Stimulated activated CD4-positive, alpha-beta T cell treated with anti-CD3 and anti-CD28 coated beads, Interleukin-15, amount 100 ng/mL, for 1 hour (primary cell): ENCODE measurements at places on chromosomes 3 and 15.

DNA sequence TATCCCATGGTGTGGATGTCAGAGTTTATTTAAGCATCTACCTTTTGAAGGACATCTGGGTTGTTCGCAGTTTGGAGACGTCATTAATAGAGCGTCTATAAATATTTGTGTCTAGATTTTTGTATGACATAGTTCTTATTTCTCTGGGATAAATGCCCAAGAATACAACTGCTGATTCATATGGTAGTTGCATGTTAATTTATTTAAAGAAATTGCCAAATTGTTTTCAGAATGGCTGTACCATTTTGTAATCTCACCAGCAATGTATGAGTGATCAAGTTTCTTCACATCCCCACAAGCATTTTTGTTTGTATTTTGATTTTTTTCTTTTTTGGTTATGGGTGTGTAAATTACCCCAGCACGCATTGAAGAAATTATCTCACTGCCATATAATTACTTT, 656.9 kb downstream of the NTRK3 start:
- DNase-seq, result no peak

DNA sequence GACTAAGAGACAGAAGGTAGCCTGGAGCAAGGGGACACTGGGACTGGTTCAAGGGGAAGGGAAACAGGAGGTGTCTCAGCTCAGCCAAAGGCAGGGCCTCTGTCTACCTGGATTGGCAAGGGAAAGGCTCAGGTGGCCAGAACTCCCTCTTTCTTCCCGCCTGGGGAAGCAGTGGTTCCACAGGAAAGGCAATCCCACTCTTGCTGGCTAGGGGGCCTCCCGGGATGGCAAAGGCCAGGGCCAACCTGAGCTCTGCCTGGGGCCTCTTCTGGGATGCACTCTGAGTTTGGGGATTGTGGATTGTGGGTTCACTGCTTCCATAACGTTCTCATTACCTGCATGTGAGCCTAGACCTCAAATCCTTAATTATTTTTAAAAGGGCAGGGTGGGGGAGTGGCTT, 13.0 kb upstream of the PARP6 start:
- DNase-seq, result no peak

DNA sequence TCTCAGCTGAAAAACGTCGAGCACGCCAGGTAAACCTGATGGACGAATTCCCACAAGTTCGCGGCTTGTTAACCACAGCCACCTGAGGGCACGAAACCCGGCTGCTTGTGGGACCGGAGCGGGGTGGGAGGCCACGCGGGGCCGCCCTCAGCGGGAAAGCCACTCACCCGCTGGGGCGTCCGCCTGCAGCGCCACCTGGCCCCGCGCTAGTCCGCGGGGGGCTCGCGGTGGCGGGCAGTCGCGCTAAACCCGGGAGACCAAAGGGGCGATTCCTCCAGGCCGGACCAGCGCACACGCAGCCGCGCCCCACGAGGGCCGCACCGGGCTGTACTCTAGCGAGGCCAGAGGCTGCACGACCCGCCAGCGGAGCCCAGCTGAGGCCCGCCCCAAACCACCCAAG, 15.7 kb upstream of the CFAP161 start:
- DNase-seq, result no peak

- no peak for DNase-seq
Observed at GRCh38 chr3:66390013-66390412, 110.8 kb downstream of the LRIG1 start.

- no peak for DNase-seq
Observed at GRCh38 chr15:67175643-67176071, 78.8 kb downstream of the AAGAB start.

DNA sequence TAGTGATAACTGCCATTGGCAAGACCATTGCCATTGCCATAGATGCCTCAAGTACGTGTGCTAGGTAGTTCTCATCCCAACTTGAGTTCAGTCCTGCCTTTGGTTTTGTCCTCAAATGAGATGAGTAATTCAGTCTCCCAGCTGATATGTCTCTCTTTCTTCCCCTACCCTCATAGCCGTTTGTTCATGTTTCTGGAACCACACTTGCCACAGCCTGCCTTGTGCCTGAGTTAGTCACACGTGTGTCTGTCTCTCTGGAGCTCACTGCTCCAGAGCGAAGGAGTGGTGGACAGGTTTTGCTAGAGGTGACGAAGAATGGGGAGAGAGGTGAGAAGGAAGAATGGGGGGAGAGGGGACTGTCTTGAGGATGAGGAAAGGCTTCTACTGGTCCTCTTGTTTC, 88.0 kb upstream of the IGF1R start:
- no peak for DNase-seq

DNA sequence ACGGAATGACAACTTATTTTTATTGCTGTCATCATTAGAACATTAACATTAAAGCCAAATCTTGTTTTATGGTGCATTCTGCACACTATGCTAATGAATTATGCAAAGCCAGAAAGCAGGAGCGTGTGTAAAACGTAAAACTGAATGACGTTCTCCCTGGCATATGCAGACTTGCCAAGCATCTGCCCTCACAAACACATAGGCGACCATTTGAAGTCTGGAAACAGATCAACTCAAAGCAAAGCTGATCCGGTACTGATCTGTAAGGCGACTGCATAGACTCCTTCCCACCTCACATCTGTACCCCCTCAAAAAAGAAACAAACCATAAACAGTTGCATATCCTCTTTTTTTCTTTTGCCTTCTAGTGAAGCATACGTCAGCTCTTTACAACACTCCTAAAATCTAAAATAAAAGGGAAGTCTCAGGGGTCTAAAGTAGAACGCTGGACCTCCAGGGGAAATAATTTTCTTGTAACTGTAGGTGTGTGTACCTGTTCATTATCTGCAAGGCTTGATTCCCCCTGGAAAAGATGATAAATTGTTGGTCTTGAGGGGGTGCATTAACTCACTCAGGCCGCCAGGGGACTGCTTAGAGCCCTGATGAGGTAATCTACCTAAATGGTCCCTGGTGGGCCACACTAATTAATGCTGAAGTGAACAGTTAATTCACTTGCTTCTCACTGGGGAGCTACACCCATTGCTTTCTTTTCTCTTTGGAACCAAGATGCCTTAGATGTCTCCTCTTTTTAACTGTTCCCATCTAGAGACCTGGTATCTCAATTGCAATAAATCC, 231.4 kb downstream of the CDIN1 start:
- DNase-seq, result no peak

GRCh38 chr3:126300761-126301481, 56.3 kb downstream of the KLF15 start:
- no peak for DNase-seq

DNA sequence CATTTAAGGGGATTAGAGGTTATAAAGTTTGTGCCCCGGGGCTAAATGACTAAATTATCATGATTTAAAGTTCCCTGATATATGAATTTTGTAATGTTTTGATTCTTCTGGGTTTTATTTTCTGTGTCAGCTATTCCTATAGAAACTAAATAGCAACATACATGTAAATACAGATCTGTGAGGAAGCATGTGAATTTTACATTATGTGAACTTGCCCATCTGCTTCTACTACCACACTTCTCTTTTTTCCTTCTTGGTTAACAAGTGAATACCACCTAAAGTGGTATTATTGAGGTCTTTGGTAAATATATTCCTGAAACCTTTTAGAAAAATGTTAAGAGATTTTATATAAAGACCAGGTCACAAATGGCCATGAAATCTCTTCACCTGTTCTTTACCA, 29.3 kb downstream of the SLMAP start:
- DNase-seq, result no peak

DNA sequence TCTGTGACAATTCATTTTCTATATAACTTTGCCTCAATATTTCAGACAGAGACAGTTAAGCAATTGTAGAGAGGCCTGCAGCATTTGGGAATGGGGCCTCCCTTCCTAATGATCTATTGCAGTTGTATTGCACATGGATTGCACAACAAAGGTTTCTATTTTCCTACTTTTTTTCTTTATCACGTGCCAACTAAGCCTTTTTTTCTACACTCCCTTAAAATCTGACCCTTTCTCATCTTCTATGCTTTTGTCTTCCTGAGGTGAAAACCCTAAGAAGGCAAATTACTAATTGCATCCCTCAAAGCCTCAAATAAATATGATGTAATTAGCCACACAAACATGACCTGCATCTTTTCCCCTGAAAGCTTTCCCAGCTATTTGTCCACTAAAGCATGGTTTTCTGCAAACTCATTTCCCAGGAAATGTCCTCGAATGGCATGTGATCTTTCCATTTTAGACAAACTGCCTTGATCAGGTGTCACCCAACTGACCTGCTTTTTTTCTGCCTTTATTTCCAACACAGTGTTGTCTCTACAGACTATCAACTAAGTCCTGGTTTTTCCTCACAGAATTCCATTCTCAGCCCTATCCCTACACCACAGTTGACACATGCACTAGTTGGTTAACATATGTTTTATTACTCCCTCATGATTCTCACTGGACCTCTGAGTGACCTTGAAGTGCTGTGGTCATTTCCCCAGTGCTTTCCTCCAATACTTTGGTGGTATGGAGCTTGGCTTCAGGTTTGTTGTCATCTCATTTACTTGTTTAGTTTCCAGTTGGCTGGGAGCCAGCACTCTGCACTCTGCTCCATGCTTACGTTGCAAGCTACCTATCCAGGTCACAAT, 31.9 kb upstream of the TSC22D2 start:
- no peak for DNase-seq

DNA sequence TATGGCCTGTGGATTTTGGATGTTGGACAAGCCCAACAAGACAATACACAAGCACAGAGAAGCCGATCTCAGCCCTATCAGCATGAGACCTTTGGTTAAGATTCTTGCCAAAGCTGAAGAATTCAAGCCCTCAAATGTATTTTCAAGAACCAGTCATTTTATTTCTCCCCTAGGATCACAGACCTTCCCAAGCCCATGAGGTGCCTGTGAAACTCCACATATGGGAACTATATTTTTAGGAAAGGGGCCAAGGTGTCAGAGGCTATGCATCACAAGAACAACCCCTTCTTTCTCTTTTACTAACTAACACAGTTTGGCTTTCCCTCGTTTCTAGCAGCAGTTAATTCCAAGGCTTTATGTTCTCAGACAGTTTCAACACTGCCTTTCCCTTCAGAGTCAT, 364.5 kb downstream of the MAGI1 start:
- DNase-seq, result no peak

GRCh38 chr15:71687902-71688508, 122.3 kb upstream of the NR2E3 start:
- no peak for DNase-seq

DNA sequence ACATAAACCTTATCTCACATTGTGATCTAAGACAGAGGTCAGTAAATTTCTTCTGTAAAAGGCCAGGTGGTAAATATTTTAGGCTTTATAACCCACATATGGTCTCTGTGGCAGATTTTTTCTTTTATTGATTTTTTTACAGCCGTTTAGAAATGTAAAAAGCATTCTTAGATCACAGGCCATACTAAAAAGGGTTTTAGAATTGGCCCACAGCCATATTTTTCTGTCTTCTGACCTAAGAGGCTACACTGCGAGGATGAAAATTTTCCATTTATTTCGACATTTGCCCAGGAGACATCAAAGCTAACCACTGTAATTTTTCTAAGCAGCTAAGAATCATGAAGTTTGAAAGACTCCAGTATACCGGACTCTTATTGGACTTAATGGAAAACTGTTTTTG, 377.2 kb upstream of the SGO1 start:
- no peak for DNase-seq

DNA sequence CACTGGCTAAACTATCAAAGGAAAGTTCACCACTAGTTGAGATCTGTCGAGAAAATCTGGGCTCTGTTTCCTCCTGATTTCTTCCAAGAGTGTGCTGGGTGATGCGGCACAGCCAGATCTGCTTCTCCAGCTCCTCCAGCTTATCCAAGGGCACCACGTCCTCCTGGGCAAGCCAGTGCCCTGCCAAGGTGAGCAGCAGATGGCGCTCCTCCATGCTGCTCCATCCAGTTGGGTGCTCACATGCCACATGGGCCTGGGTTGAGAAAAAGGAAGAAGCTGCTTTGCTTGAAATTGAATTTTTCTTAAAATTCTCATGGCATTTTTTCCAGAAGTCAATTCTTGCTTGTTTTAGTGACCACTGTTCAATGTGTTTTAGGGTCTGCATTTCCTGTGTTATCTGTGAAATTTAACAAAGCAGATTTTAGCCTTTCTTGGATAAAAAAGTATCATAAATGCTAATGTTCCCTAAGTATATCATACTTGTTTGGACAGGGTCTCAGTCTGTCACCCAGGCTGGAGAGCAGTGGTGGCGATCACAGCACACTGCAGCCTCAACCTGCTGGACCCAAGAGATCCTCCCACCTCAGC, 47.3 kb downstream of the EIF3J start:
- DNase-seq, result peak; percentile 11

DNA sequence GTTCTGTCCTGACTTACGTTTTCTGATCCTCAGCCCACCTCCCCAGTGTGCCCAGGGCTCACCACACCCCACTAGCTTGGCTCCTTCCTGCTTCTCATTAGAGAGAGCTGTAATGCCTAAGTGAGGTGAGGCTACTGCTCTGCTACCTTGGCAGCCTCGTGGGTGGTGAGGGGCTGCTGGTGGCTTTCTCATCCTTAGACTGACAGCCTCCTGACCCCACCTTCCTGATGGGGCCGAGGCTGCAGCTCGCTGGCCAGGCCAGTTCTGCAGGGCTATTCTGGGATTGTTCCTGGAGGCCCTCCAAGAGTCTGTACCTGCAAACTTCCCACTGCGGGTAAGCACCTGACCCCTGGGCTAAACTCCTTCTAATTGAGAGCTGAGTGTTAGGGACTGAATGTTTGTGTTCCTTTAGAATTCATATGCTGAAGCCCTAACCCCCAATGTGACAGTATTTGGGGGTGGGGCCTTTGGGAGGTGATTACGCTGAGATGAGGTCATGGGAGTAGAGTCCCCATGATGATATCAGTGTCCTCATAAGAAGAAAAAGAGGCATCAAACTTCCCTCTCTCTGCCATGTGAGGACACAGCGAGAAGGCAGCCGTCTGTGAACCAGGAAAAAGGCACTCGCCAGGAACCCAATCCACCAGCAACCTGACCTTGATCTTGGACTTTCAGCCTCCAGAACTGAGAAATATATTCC, 38.1 kb upstream of the IQSEC1 start:
- DNase-seq, result no peak

DNA sequence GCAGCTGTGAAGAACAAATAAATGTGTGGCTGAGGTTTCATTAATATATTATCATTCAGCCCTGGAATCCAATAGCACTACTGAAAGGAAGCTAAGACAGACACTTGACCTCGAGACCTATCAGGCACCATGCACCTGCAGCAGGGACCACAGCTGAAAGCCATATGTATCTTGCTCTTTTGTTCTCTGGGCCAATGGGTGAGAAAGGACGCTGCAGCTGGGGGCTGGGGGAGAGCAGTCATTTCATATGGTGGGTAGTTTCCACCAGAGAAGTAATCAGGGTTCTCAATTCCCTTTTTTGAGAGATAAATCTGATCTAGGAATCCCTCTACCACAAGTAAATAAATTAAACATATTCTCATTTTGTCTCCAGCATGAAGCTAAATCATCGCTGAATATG, 225.6 kb upstream of the STRIT1 start:
- no peak for DNase-seq
